Endothelial cell (in vitro differentiated cells): ENCODE measurements at places on chromosomes 16 and 17.

DNA sequence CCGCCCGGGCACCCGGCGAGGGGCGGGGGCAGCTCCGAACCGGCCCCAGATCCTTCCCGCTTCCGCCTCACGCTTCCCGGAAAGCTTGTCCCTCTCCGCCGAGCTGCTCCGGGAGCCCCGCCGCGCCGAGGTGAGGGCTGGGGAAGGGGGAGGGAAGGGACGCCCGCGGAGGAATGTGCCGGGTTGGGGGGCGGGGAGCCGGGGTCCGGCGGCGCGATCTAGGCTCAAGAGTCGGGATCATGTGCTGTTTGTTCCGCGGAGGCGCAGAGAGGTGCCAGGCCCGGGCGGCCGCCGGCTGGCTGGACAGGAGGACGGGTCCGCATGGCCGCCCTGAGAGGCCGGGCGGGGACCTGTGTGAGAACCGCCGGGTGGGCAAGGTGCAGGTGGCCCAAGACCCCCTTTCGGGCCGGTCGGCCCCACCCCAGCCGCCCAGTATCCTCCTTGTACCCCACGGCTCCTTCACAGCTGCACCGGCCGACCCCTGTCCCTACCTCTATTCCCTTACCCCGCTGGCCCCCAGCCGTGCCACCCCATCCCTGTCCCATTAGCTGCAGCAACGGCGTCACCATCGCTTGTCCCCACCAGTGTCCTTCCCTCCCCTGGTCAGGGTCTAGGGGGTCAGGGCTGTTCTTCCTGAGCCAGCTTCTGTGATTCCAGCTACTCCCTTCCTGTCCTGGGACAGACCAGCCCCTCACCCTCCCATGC, 429 bp downstream of the KIF1C start:
- DNase-seq: no peak

DNA sequence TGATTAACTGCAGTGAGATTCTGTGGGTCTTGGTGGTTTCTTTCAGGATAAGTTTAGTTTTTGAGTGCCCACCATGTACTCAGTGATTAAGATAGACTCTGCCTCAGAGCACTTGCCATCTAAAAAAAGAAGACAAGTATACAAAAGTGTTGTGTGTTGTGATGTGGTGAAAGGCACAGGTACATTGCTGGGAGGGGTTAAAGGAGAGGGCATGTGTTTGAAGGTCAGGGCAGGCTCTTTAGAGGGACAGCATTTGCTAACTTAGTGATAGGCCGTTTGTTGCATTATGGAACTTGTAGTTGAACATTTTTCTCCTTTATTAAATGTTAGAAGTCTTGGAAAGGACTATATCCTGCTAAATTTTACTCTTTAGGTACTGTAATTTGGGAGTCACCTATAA, 26.5 kb downstream of the SF3B3 start:
- no peak for DNase-seq

- no peak for DNase-seq
These were observed 124.0 kb downstream of the SEC14L1 start for GRCh38 chr17:77264617-77265230.

DNA sequence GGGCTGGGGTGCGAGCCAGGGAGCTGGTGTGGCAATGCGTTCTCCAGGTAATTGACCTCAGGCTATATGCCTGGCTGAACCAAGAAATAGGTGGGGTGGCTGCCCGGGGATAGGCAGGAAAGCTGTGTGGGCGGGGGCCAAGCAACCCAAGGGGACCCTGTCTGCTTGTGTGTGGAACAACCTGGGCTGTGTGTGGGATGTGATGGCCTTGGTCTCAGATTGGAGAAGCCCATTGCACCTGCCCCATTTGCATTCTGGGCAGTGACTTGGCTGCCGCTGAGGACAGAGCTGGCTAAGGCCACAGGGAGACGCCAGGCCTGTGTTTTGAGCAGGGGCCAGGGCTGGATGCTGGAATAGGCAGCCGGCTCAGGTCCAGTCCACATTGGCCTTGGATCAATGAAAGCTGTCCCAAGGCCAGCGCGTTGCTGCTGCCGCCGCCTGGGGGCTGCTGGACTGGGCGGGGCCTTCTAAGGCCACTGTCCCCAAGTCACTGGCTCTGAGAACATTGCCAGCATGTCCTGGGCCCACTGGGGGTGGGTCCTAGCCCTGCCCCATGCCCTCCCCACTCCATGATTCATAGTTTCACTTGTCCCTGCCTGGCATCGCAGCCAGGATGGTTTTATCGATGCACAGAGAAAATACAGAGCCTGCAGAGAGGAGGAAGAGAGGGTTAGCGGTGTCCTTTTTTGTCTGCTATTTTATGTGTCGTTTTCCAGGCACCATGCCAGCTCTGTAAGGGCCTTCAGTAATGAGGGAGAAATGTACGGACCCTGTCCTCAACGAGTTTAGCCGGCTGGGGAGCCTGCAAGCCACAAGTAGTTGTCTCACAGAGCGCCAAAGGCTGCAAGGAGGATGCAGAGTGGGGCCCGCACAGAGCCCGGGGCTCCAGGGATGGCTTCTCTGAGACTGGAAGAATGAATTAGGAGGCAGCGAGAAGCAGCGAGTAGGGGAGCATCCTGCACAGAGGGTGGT, 43.9 kb downstream of the NKD1 start:
- DNase-seq: no peak

- no peak for DNase-seq
These were observed 32.5 kb downstream of the BAIAP2 start for GRCh38 chr17:81067391-81067811.

GRCh38 chr16:10205688-10206087, 23.5 kb upstream of the GRIN2A start:
- no peak for DNase-seq

GRCh38 chr16:21156767-21157467, 1.6 kb upstream of the LDAF1 start:
- peak; percentile 51 for DNase-seq

GRCh38 chr17:19338031-19338990, 24.2 kb downstream of the B9D1 start:
- peak; percentile 77 for DNase-seq

GRCh38 chr16:66194866-66195265, 171.6 kb upstream of the CDH5 start:
- no peak for DNase-seq

- peak; percentile 75 for DNase-seq
These were observed at the start of gene HIRIP3 for GRCh38 chr16:29995324-29995910. TSS of gene HIRIP3 (minus strand) at chr16:29995617. CDS start at chr16:29995605, 12 bp downstream.

- DNase-seq: no peak
These were observed 1.2 kb downstream of the HSDL1 start for GRCh38 chr16:84143784-84144199.

DNA sequence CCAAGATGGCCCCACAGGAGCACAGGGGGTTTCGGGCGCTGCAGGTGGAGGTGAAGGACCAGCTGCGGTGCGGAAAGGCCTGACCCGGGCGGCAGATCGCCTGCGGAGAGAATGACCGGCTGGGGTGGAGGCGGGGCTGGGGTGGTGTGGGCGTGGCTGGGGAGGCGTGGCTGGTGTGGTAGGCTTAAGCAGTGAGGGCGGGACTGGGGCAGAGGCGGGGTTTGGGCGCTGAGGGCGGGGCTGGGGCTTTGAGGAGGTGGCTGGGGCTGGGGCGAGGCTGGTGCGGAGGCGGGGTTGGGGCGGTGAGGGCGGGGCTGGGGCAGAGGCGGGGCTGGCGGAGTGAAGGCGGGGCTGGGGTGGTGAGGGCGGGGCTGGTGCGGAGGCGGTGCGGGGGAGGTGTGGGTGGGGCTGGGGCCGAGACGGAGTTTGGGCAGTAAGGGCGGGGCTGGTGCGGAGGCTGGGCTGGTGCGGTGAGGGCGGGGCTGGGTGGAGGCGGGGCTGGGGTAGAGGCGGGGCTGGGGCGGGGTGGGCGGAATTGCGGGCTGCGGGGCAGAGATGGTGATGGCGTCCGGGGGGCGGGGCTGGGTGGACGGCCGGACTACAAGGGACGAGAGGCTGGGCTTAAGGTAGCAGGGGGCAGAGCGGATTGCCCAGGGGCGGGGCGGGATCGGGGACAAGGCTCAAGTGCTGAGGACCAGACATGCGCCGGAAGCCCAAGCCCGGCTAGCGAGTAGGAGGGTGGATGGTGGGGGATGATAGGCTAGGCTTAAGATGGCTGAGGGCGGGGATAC, 9.9 kb upstream of the GSDMA start:
- DNase-seq: peak; percentile 98

DNA sequence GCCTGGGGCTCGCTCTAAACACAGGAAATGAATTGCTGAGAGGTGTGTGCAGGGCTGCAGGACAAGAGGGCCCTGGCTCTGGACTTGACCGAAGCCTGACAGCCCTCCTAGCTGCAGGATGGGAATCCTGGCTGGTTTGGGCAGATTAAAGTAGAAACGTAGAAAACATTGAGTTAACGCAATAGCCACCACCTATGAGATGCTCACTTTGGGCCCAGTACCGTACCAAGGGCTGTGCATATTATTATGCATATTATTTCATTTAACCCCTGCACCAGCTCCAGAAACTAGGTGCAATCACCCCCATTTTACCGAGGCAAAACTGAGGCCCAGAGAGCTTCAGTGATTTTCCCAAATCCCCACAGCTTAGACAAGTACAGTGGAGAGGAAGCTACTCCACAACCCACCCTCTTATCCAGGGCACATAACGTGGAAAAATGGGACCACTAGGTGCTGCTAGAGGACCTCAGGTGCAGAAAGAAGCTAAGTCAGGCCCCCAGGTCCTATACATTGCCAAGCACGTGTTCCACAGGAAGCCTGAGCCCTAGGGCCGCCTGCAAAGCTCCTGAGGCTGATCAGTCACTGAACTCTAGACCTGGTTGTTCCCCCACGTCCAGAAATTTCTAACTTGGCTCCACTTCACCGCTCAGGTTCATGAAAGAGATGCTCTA, 79.2 kb downstream of the MYH11 start:
- DNase-seq: peak; percentile 47

- no peak for DNase-seq
These were observed 9.4 kb downstream of the CD300LF start for GRCh38 chr17:74703311-74703710.

DNA sequence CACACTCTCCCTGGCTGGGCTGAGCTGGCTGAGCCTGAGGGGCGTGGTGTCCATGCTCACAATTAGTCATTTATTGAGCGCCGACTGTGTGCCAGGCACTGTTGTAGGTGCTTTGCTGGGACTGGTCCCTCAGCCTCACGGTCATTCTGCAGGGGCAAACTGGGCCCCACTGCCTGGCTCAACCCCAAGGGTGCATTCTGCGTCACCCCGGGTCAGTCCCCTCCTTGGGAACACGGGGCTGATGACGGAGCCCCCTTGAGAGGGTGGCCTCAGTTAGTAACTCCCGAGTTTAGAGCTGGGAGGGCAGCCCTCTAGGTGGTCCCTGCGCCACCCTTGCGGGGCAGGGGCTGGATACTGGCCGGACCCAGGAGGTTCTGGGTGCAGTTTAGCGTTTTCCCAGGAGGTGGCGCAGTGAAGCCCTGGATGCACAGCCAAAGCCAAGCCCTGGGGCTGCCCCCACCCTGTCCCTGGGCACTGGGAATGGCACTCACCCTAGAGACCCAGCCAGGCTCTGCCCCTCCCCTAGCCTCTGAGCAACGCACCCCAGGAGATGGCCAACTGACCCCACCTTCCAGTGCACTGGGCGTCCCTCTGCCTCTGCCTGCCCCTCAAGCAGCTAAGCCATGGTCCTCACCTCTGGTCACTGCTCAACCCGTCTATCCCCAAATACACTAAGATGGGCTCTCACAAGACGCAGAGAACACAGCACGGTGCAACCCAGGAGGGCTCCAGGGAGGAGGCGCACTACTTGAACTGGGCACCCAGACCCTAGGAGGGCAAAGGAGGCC, 243.2 kb upstream of the GSE1 start:
- peak; percentile 84 for DNase-seq

DNA sequence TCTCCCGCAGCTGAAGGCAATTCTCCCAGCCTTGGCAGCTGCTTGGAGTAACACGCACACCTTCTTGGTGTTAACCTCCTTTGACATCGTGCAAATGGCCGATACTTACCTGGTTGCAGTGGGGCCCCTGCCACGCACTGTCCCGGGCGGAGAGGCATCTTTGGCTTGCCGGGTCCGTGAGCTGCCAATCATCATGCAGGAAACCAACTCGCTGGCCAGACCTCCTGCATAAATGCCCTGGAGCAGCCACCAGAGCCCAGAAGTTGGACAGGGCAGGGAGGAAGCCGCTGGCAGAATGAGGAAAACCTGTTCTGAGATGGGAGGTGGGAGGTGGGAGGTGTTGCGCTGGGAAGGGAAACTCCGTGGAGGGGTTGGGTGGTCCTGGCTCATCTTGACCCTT, 41.7 kb upstream of the CREBBP start:
- DNase-seq: no peak

- no peak for DNase-seq
These were observed 36.5 kb downstream of the ACTG1 start for GRCh38 chr17:81476097-81476496.

DNA sequence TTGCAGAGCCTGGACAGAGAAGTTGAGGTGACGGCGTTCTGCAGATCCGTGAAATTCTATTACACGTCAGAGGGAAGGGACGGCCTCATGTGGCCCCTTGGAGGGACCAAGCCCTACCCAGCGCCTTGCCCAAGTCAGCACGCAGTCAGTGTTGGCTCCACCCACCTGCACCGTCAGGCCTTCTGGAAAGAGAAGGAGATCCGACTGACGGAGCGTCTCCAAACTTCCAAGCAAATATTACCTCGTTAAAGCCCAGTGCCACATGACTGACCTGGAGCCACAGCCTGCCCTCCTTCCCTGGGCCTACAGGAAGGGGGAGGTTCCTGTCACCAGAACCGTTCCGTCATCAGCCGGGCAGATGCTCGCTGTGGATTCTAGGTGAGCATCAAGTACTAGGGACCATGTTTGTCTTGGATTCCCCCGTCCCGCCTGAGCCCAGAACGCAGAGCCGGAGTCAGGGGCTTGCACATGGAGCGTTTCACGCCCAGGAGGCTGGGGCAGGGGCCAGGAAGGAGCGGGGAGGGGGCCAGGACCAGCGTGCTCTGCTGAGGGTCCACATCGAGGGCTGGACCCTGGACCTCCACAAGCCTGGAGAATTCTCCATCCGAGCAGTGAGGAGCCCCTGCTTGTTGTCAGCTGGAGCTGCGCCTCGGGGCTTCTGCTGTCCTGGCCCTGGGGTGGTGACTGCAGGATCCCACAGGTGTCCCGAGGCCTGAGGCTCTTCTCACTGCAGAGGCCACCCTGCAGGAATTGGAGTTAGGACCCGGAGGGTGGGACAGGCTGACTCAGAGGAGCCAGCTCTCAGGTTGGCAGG, 22.6 kb upstream of the METRNL start:
- DNase-seq: peak; percentile 1

DNA sequence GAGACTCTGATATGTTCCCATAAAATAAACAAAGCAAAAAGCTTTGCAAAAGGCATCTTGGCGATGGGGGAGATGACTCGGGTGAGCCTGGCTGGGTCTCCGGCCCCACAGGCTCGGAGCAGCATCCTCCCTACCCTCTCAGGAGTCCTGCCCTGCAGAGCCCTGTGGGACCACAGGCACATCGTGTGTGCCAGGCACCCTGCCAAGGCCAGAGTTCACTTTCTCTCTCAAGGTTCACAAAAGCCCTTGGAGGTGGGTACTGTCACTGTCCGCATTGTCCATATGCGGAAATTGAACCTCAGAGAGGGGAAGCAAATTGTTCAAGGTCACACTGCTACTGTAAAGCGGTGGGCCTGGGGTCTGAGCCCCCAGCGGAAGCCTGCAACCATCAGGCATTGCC, 48.5 kb downstream of the CRISPLD2 start:
- no peak for DNase-seq
